ENCODE measurements at places on chromosomes 2 and 18.

- no peak for ATAC-seq
Measured at GRCh38 chr18:44602380-44602779, 78.3 kb upstream of the SETBP1 start.

DNA sequence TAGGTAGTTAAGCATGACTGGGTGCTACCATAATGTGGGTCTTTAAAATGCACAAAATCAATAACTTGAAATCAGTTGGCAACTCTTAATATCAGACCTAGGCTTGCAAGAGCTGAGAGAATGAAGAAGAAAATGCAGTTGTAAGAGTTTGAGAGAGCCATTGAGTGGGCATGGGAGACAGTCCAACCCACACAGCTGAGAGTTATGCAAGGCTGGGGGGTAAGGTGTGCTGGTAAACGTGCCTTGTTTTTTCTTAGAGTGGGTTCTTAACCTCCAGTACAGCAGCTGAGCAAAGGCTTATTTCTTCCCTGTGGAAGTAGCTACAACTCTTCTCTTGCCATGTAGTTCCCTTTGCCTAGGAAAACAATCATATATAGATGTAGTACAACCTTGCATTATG, 20.2 kb upstream of the CCDC178 start:
- no peak for ATAC-seq

GRCh38 chr2:230697676-230698075, 15.0 kb upstream of the CAB39 start:
- ATAC-seq, result no peak

- ATAC-seq, result no peak
Measured at GRCh38 chr18:77617694-77618093, 368.0 kb downstream of the GALR1 start.

- ATAC-seq, result no peak
Measured at GRCh38 chr2:117818921-117819320, 4.4 kb downstream of the DDX18 start.

DNA sequence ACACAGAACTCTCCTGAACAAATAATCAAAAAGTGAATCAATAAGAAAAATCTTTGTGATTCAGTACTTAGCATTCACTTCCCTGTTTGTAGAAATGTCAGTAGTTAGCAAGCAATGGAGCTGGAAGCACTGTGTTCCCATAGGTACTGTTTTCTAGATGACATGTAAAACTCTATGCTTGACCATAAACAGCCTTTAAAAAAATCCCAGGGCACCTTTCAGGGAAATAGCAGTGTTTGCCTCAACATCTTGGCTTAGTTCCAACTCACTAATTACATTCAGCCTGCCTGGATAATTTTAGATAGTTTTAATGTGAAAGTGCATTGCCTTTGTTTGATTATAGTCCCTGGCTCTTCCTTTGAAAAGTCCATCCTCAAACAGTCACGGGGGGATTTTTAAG, 721.8 kb downstream of the ERBB4 start:
- ATAC-seq, result no peak

- no peak for ATAC-seq
Measured at GRCh38 chr2:25078170-25079049, 36.5 kb downstream of the EFR3B start.

GRCh38 chr2:106261871-106262321, 67.8 kb upstream of the UXS1 start:
- ATAC-seq, result no peak

DNA sequence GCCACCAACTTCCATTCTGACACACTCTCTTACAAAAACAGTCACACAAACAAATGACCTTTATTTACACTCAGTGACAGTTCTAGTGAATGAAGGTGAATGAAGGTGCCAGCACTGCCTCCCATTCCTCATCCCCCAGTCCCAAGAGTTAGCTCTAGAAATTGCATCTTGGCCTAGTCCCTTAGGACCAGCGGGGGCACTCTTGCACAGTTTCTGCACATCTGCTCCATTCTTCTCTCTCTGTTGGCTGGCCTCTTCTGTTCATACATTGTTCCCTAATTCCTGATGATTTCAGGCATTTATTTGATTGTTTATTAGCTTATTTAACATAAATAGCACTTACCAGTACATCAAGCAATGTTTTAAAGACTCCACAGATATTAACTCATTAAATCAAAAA, 30.9 kb downstream of the GAREM1 start:
- no peak for ATAC-seq

GRCh38 chr2:47388888-47389287, 14.1 kb upstream of the MSH2 start:
- ATAC-seq, result no peak

DNA sequence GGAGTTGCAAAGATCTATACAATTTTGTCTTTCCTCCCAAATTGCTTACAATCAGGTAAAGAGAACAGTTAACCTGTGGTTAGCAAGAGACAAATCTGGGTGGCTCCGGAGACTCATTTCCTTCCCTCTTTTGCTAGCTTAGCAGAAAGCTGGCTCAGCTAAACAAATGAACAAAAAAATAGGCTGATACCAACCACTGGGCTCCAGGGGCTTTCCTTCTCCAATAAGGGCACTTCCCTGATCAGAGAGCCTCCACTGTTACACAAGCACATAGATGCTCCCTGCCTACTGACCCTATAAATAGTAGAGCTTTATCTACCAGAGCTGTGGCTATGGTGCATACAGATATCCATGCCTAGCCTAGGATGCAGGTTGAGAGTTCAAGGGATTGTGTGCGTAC, 90.1 kb upstream of the ARL5A start:
- no peak for ATAC-seq

GRCh38 chr2:120330946-120331822, 14.8 kb upstream of the INHBB start:
- ATAC-seq, result no peak

DNA sequence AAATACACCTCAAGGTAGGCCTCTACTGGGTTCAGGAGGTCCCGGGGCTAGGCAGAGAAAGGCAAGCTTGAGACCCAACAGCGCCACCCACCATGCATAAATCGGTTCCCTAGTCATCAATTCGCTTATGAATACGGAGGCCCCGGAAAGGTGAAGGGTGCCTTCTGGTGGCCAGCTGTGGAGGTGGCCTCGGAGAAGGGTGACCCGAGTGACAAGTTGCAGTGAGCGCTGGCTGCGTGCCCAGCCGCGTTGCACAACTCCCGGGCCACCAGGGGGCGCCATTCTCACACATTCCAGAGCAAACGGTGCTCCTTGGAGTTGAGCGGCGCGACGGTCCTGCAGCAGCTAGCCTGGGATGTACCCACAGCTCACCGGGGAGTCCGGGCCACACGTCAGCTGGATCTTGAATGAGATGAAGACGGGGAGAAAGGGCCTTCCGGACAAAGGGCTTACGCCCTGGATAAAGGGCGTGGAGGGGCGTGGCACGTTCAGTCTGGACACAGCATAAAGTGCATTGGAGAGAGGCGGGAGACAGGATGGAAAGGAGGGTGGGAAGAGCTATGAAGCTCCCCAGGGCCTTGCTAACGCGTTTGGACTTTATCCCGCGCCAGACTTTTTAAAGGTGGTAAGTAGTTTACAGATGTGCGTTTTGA, 20.4 kb downstream of the TMSB10 start:
- ATAC-seq, result peak; percentile 85

- no peak for ATAC-seq
Measured at GRCh38 chr2:189178054-189178453, 1.5 kb downstream of the COL5A2 start.

DNA sequence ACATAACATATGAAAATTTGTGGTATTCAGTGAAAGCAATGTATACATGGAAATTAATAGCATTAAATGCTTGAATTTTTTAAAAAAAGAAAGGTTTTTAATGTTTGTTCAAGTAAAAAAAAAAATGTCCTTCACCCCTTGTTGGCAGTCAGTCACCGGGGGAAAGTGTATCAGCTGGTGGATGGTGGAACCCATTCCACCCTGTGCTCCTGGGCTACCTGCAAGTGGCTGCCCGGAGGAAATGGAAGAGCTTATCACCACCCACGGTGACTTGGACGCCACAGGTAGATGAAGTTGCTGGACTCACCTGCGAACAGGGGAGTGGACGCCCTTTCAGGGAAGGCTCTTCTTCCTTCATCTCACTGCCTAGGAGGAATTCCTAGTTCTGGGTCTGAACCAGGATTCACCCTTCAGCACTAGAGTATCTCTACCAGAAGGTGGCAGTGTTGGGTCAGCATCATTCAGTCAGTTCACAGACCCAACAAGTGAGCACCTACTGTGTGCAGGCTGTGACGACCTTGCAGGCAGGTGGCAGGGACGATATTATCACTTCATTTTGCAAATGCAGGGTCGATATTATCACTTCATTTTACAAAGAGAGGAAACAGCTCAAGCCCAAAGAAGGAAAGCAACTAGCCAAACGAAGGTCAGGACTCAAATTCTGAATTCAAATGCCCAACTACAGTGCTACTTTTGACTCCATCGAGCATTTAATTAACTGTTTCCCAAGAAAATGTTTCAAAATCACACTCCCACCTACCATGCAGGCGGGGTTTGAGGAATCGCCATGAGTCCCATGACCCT, 35.8 kb downstream of the CIB4 start:
- ATAC-seq, result no peak

DNA sequence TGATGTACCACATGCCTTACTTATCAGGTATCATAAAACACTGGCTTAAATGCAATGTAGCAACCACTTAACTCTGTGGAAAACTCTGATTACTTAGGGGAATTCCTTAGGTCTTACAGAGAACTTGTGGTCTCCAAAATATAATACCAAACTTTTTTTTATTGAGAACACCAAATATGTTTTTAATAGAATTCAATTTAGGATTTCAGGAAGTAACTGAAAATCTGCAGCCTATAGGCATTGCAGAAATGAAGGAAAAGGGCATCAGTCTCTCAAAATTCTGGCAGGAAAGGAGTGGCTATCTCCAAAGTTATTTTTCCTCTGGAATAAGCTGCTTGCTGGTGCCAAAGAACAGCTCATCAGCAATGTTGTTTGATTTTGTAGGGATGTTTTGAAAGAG, 105.3 kb upstream of the UGP2 start:
- no peak for ATAC-seq

DNA sequence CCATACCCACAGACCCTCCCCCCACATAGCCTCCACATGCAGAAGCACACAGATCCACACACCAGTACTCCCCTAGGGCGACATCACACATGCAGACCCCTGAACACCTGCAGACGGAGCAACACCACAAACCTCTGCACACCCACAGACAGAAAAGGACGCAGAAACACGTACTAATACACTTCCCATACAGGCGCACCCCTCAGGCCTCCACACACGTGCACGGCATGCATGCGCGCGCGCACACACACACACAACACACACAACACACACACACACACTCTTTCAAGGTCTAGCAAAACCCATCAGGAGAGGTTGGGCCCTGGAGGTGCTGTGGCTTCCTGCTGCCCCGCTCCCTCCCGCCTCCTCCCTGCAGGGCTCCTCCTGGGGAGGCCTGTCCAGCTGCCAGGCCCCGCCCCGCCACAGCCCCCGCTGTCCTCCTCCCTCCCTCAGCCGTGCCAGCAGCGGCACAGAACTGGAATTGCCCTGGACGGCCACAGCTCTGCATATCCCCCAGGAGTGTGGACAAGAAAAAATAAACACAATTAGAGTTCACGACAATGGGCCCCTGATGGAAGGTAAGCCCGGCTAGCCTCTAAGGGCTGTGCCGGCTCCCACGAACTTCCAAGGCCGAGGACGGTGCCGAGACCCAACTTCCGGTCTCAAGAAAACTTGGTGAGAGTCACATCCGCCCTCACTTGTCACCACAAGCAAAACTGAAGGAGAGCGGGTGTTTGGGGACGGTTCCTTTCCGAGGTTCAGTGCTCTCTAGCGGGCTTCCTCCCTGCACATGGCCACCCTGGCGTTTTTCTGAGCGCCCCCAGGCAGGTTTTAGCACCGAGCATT, 6.8 kb downstream of the ZFP36L2 start:
- ATAC-seq, result peak; percentile 55

- ATAC-seq, result no peak
Measured at GRCh38 chr18:22667616-22668422, 250.1 kb upstream of the CTAGE1 start.
